ENCODE measurements at places on chromosomes 7 and 10.

- no peak for DNase-seq
Measured at GRCh38 chr10:91564026-91564425, 68.8 kb downstream of the PPP1R3C start.

DNA sequence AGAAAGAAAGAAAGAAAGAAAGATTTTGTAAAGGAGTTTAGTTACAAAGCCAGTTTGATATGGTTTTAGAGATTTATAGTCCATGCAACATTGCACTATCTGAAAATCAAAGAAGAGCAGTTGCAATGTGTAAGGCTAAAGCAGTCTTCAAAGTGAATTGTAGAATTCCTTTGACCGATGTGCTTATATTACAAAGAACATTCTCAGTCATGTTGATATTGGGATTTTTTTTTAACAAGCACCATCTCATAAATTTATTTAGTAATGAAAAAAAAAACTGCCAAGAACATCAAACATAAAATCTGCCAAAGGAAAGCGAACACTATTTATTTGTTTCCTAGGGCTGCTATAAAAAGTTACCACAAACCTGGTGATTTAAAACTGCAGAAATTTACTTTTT, 133.3 kb downstream of the DGKB start:
- no peak for DNase-seq

DNA sequence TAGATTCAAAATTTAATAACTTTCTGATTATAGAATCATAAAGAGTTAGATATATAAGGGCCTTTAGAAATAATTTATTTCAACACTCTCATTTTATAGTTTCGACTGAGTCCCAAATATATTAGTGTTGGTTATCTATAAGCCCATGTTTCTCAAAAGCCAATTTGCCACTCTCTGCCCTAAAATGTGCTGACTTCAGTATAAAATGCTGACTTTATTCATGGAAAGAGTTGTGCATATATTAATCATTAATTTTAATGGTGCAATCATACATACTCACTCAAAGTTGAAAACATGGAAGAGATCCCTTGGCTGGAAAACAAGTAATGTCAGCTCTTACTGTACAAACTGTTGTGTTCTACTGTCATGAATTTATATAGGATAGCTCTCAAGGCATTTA, 19.4 kb downstream of the ZWINT start:
- DNase-seq: no peak

DNA sequence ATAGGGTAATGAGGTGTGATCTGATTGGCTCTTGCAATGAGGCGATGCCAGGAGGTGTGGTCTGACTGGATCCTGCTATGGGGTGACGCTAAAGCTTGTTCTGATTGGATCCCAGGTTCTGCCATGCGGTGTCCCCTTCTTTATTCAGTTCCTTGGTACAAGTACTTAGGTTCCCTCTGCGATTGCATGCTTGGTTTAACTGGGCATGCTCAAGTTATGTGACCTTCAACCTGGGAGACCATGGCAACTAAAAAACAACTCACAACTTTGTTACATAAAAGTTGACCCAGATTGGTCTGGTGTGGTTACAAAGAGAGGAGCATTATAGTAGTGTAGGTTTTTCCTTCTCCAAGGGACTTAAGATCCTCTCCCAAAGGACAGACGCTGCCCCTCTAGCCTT, 49.5 kb upstream of the DNAJC1 start:
- DNase-seq: no peak
